Activated T-cell treated with anti-CD3 and anti-CD28 coated beads for 1 hour (primary cell): ENCODE measurements at places on chromosomes 4 and X.

DNA sequence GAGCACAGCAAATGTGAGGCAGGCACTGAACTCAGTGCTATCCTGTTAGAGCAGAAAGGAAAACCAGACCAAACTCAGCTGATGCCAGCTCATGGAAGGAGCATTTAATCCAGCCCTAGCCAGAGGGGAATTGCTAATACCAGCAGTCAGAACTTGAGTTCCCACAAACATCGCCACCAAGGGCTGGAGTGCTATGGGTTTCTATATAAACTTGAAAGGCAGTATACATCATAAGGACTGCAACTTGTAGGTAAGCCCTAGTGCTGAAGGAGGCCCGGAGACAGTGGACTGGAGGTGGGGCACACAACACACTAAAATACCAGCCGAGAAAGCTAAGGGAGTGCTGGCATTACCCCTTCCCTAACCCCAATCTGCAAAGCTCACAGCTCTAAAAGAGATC is 440.2 kb downstream of the PRR32 start:
- no peak for DNase-seq

- no peak for DNase-seq
Observed at GRCh38 chrX:21781976-21782375, 24.1 kb upstream of the SMPX start.

GRCh38 chr4:22077571-22077970 is 129.0 kb upstream of the KCNIP4 start:
- DNase-seq: no peak

- DNase-seq: no peak
Observed at GRCh38 chrX:7996414-7996813, 69.2 kb upstream of the PNPLA4 start.

GRCh38 chrX:153539171-153539978 is 21.9 kb downstream of the ATP2B3 start:
- DNase-seq: peak; percentile 35
